ENCODE measurements at places on chromosomes 13 and 19.

- no peak for DNase-seq
These were observed 10.9 kb downstream of the TIMM13 start for GRCh38 chr19:2416321-2417097.

GRCh38 chr13:111219950-111220349 is 100.5 kb upstream of the TEX29 start:
- no peak for DNase-seq

- no peak for DNase-seq
These were observed 23.4 kb downstream of the CEBPG start for GRCh38 chr19:33396701-33397535.

DNA sequence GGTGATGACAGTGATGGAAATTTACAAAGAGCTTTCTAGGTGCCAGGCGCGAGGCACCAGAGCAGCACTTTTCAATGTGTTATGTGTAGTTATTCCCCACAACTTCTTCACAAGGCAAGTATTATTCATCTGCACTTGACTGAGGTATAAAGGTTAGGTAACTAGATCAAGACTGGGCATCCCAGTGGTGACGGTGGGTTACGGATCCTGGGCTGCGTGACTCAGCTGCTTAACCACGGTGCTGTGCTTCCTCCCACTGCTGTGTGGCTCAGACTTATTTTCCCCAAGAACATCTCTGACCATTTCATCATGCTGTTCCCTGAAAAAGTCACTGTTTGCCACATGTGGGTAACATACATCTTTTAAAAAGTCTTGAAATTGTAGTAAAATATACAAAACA is 19.3 kb downstream of the EDDM13 start:
- no peak for DNase-seq

All from NCI-H526 treated with DMSO at 0.1 percent for 48 hours (cell line).